ENCODE measurements at places on chromosomes 1 and 21.
A peak's percentile ranks its signal among the peaks of the same experiment; 100 is the strongest.

- peak; percentile 31 for DNase-seq
Observed at GRCh38 chr1:26469558-26469957, 2.7 kb upstream of the HMGN2 start.

DNA sequence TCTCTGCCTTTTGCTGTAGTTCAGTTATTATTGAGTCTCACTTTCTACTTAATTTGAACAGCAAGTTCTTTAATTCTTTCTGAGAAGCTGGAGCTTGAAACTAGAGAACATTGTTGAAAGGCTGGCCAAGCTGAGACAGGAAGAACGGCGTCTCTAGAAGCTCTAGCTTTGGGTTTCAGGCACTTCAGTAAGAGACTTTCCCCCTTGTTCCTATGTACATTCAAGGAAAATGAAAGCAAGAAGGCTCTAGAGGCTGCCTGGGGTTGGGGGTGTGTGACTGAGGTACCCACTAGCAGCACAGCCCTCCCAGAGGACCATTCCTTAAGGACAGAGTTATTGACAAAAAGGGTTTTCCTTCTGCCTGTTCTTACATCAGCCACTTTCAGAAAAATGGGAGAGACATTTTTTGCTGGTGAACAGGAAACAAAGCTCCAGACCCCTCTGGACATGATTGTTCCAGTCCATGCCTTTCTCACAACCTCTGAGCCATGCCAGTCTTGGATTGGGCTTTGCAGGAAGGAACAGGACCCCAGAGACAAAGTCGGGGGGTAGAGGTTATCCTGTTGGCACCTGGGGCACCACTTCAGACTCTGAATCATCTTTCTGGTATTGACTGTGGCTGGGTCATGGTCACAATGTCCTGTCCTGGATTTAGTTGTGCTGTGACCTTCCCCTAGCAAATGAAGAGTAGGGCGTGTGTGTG, 63.1 kb downstream of the LAMC2 start:
- no peak for DNase-seq

- no peak for DNase-seq
Observed at GRCh38 chr1:235972311-235972689, 92.6 kb downstream of the NID1 start.

- no peak for DNase-seq
Observed at GRCh38 chr1:229159668-229160544, 111.0 kb upstream of the RAB4A start.

GRCh38 chr1:3922201-3922725, 22.2 kb upstream of the C1orf174 start:
- no peak for DNase-seq

- no peak for DNase-seq
Observed at GRCh38 chr1:76463849-76464248, 389.3 kb downstream of the ST6GALNAC3 start.

DNA sequence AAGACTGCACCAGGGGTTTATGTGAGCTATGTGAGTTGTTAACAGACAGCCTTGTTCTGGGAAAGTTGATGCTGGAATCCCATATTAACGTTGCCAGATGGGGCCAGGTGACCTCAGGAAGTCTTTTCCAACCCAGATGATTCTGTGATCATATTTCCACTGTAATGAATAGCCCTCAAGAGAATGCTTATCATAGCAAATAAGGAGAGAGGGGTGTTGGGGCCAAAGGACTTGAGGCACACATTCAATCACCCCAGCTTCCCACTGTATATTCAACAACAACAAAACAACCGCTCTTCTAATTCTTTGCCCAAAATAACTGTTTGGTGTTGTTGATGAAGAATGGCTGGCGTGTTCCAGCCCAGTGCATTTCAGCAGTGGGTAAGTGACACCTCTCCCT, 14.1 kb downstream of the ZNF697 start:
- DNase-seq: no peak

- no peak for DNase-seq
Observed at GRCh38 chr1:240151136-240151735, 59.6 kb downstream of the FMN2 start.

GRCh38 chr1:9601942-9602793, 13.5 kb downstream of the TMEM201 start:
- no peak for DNase-seq

DNA sequence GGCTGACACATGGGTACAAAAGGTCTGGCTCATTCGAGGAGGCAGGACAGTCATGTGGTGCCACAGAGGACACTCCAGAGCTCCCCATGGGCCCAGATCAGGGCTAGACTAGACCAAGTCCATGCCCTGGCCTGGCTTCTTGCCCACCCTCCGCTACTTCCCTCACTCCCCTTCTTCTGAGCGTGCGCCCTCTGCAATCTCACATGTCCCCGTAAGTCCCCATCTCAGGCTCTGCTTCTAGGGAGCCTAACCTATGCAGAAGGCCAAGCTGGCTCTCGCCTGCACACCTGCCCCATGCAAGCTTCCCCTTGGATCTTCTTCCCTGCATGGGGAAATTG, 553.6 kb downstream of the PTPRU start:
- DNase-seq: no peak

DNA sequence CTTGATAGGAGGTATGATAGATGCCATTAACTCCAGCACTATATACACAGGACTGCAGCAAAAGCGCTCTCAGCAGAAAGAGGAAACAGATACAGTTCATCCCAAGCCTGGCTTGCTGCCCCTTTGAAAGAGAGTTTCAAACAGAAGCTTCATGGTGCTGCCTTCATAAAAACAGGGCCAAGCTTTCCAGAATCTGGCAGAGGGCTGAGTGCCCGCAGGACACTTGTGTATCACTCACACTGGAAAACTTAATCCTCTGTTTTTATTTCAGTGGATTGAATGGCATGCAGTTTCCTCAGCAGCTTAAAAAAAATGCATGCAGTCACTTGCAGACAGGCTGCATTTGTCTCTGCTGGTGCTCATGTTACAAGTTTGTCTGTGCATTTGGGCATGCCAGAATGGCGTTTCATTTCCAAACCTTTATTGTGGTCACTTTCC, 40.4 kb downstream of the KCNJ15 start:
- DNase-seq: no peak

DNA sequence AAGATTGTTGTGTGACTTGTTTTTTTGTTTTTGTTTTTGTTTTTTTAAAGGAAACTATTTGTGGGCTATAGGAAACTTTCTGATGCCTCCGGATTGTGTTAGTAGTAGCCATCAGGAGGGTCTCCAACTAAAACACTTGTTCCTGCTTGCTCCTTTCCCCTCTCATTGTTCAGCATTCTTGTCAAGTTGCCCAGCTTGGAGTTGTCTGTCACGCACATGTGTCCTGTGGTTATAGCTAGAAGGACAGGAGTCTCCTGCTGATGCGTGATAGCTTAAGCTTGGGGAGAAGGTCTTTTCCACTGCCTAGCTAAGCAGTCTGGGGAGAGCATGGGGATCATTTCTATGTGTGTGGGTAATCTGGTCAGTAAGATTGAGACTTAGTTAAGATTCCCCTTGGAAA, 3.2 kb upstream of the LYPLA2 start:
- DNase-seq: no peak

DNA sequence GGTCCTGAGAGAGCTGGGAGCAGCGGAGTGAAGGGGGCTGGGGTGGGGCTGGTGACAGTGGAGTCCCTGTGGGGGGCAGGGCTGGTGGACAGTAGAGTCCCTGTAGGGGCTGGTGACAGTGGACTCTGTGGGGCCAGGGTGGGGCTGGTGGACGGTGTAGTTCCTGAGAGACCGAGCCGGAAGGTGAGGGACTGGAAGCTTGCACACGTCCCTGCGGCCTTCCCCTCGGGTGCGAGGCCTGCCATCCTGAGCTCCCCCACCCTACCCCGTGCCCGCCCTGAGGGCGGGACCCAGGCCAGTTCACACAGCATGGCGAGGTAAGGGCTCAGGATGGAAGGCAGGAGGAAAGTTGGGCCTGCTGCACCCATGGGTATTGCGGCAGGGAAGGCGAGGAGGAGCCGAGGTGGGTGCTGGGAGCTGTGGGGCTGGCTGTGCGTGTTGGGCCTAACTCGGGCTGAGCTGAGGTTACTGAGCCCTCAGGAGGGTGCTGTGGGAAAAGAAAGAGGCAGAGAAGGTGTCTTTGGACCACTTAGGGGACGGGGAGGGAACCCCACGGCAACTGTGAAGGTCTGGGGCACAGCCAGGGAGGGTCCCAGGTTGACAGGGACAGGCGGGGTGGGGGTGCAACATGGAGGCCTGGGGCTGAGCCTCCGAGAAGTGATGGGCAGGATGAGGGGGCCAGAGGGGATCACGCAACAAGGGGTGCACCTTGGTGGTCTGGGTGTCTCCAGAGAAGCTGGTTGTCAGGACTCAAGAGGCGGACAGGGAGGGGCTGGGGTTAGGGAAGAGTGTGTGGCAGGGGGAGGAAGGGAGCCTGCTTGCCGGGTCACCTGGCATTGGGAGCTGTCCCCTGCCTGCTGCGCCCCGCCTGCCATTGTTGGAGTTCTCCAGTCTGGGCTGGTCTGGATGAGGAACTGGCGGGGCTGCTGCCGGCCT, 60.8 kb downstream of the PRKCZ start:
- DNase-seq: no peak

GRCh38 chr21:28669321-28669720, 323.4 kb downstream of the LTN1 start:
- no peak for DNase-seq

GRCh38 chr1:154546264-154547063, 12.0 kb downstream of the UBE2Q1 start:
- DNase-seq: peak; percentile 73

DNA sequence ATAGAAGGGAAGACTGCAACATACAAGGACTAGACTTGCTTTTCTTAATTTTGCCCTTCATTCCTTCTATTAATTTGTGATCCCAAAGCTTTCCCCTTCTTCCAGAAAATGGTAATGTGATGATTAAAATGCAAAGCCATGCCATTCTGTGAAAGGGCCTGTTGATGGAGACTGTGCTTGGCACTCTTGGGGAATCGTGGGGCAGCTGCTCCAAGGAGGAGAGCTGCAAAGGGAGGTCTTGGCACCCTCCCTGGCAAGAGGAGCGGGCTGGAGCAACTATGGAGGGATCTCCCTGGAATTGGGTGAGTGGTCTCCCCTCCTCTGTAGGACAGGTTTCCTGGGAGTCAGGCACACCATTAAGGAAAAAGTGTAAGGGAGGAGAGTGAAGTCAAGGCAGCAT, 16.6 kb downstream of the CACNA1S start:
- no peak for DNase-seq

- DNase-seq: no peak
Observed at GRCh38 chr1:227379555-227379892, 61.2 kb upstream of the CDC42BPA start.

GRCh38 chr1:111110197-111110899, 29.5 kb downstream of the DRAM2 start:
- no peak for DNase-seq

DNA sequence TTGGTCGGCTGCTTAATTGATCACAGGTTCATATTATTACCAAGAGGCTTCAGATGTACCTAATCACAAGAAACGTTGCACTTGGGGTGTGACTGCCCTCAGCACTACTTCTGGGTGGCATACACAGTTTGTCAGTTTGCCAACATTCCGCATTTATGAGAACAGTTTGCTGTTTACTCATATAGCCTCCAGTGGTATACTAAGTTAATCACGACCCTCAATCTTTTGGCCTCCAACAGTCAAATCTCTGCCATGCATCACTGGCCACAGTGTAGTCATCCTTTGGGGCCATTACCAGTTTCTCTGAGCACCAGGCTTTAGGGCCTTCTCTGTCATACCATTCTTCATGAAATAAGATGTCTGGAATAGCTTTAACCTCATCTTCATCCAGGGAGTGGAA, 62.8 kb upstream of the BCL9 start:
- DNase-seq: no peak

DNA sequence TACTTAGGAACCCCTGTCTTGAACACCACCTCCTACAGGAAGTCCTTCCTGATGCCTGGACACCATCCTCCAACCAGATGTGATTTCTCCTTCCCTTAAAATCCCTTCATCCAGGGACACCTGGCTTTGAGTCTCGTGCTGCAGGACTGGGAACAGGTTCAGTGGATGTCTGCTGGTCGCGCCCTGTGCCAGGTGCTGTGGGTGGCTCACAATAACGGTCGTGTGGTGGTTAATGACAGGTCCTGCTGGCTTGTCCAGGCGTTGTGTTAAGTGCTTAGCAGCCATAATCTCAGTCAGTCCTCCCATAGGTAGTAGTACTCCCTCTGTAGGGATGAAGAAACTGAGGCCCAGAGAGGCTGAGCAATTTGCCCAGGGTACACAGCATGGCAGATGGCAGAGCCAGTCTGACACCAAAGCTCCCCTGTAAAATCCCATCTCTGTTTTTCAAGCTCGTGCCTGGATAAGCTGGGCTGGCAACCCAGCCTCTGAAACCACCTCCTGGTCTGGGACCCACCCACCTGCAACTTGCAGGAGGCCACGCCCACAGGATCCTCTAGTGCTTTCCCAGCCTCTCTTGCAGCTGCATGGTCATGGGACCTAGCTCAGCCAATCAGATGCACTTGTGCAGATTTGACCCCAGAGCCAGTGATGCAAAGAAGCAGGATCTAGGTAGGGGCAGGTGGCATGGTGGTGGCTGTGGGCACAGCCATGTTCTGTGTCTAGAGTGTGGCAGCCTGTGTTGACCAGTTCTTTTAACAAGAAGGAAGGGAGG, 106.0 kb upstream of the IFFO2 start:
- no peak for DNase-seq

DNA sequence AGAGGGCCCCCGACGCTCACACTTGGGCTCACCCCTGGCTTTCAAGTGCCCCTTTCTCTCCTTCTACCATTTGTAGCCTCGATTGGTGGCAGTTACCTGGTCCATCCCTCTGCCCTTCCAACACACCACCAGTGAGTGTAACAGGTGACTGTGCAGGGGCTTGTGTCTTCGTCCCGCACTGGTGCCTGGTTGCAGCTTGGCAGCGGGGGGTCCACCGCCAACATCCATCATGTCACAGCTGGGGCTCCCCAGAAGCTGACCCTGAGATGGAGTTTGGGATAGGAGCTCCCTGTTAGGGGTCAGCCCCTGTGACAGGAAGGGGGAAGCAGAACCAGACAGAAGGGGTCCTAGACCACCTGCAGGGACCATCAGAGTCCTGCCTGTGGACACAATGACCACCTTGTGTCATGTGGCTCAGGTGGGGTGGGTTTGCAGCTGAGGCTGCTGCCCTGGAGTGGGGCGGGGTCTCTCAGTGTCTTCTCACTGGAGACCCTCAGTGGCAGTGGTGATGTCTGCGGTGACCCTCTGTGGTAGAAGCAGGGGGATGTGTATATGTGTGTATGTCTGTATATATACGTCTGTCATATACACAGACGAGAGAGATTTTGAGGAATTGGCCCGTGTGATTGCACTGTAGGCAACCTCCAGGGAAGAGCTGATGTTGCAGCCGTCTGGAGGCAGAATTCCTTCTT, 3.6 kb upstream of the CALML6 start:
- DNase-seq: no peak

DNA sequence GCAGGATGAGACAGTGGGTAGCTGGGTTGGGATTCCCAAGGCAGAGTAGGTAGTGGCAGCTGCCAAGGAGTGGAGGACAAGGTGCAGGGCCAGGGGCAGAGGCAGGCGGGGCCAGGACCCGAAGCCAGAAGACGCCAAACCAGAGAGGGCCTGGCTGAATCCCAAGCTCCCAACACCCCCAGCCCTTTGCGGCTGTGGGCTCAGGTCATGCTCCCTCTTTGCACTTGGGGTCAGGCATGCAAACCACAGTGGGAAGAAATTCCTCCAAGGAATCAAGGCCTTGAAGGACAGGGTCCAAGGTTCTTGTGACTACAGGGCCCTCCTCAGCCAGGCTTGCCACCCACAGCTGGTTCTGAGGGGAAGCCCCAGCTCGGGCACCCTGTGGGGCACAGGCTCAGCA, 6.2 kb downstream of the C1orf210 start:
- no peak for DNase-seq

- DNase-seq: no peak
Observed at GRCh38 chr1:200528858-200529606, 91.5 kb downstream of the KIF14 start.
